ENCODE measurements at places on chromosomes 1 and 21.

DNA sequence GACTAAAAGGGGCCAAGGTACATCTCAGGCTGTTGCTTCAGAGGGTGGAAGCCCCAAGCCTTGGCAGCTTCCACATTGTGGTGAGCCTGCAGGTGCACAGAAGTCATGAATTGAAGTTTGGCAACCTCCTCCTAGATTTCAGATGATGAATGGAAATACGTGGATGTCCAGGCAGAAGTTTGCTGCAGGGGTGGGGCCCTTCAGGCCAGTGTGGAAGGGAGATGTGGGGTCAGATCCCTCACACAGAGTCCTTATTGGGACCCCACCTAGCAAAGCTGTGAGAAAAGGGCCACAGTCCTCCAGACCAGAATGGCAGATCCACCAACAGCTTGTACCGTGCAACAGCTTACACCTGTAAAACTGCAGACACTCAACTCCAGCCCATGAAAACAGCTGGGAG lies 67.4 kb upstream of the PTGS2 start:
- H3K27ac ChIP-seq = no peak overlapping the region
- DNase-seq = no peak
- H3K27me3 ChIP-seq = no peaks in the 10 kb centered on the region

DNA sequence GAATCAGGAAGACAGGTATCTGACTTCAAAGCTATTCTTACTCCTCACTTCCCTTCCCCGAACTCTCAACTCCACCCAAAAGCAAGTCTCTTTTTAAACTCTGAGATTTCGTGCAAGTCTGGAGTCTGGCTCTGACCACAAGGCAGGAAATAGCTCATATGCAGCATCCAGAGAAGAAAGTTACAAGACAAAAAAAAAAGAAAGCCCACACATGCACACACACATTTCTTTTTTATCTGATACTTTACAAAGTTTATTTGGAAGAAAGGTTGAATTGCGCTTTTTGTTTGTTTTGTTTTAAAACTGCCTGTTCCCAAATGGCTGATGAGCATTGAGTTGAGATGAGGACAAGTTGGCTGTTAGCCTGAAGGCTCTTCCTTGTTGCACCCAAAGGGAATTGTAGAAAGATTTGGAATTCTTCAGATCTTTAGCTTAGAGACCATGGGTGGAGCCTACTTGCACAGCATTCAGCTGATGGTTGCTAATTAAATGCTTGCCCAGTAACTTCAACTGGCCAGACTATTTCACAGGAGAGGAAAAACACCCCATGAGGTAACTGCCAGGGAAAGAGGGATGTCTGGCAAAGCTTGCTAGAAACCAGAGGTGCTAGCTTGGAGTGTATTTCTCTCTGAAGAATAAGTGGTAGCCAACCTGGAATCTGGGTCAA lies 490.3 kb downstream of the TTLL7 start:
- peak; percentile 20 for DNase-seq
- H3K36me3 ChIP-seq = no peaks in the 10 kb centered on the region
- peaks cover 5% of the 10 kb centered on the region for H3K4me1 ChIP-seq
- no peaks in the 10 kb centered on the region for H3K27me3 ChIP-seq
- H3K4me3 ChIP-seq = no peak overlapping the region

DNA sequence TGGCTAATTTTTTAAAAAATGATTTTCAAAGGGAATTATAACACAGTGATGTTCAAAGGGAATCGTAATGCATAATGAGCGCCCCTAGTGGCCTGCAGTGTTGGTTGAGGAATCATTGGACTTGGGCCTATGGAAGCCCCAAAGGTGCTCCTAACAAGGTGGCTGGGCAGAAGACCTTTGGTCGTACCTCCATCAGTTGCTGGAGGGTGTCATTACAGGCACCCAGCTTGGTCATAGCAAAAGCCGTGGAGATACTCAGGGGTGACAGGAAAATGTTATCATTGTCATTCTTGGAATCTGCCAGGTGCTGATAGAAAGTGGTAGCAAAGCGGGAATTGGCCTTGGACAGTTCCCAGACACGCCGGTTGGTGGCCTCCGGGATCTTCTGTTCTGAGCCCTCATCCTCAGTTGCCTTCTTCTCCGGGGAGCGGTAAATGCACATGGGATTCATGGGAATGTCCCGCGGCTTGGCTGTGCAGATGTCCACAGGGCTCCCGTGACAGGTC lies 2.7 kb downstream of the SERPINC1 start:
- no peaks in the 10 kb centered on the region for H3K27me3 ChIP-seq
- no peaks in the 10 kb centered on the region for H3K36me3 ChIP-seq
- no peak overlapping the region for H3K27ac ChIP-seq
- H3K4me3 ChIP-seq = no peak overlapping the region

DNA sequence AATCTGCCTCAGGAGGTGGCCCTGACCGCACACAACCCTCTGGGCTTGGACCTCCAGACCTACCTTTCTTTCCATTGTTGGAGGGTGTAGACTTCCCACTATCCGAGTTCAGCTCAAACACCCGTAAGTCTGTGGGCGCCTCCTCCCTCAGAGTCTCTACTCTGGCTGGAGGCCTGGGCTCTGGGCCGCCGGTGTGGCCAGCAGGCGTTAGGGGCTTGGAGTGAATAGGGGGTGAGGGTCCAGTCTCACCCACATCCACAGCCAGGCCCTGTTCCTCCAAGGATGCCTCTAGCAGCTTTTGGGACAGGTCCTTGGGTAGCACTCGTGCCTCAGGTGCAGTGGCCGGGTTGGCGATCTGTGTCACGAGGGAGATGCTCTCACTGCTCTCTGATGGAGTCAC lies 13.9 kb downstream of the TSSK3 start:
- no peak overlapping the region for H3K4me3 ChIP-seq
- no peaks in the 10 kb centered on the region for H3K27me3 ChIP-seq
- H3K4me1 ChIP-seq = peaks cover 9% of the 10 kb centered on the region
- H3K27ac ChIP-seq = no peak overlapping the region
- no peak for DNase-seq
- peaks cover 88% of the 10 kb centered on the region for H3K36me3 ChIP-seq

DNA sequence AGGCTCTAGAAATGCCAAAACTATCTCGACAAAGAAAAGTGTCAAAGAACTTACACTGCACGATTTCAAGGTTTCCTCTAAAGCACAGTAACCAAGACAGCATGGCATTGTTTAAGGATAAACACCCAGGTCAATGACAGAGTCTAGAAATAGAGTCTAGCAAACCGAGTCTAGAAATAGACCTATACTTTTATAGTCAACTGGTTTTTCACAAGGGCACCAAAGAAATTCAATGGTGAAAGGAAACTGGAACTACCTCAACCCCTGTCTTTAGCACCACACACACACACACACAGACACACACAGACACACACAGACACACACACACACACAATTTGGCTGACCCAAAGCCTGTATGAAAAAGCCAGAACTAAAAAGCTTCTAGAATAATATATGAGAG lies 67.1 kb upstream of the PGBD5 start:
- no peaks in the 10 kb centered on the region for H3K4me1 ChIP-seq
- DNase-seq = no peak
- H3K27me3 ChIP-seq = no peaks in the 10 kb centered on the region

GRCh38 chr1:209387271-209387968 lies 196.1 kb upstream of the CAMK1G start:
- H3K4me1 ChIP-seq = no peaks in the 10 kb centered on the region
- no peaks in the 10 kb centered on the region for H3K27me3 ChIP-seq
- no peak for DNase-seq

DNA sequence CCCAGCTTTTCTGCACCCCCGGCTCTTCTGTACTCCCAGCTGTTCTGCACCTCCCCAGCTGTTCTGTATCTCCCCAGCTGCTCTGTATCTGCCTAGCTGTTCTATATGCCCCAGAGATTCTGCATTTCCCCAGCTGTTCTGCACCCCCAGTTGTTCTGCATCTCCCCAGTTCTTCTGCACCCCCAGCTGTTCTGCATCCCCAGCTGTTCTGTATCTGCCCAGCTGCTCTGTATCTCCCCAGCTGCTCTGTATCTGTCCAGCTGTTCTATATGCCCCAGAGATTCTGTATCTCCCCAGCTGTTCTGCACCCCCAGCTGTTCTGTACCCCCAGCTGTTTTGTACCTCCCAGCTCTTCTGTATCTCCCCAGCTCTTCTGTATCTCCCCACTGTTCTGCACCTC lies 41.1 kb downstream of the UMODL1 start:
- H3K4me3 ChIP-seq = no peak overlapping the region
- no peak overlapping the region for H3K27ac ChIP-seq
- H3K4me1 ChIP-seq = peaks cover 8% of the 10 kb centered on the region
- no peaks in the 10 kb centered on the region for H3K27me3 ChIP-seq

DNA sequence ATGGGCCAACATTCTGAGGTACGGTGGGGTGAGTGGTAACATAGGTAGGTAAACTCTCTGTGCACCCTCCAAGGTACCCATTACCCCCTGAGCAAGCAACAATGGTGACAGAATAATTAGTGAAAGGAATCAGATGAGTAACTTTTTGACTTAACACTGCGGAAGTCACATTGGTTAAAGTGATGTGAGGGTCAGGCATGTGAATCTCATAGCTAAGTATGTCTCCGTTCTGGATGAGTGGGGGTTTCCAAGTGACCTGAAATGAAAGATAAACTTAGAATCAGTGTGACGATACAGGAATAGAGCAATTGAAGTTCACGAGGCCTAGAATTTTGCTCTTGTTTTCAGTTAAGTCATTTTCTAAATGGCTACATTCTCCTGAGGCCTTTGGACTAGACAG lies 311.7 kb downstream of the KCTD3 start:
- no peak overlapping the region for H3K27ac ChIP-seq
- DNase-seq = no peak
- H3K36me3 ChIP-seq = no peaks in the 10 kb centered on the region
- no peaks in the 10 kb centered on the region for H3K27me3 ChIP-seq

GRCh38 chr21:42310411-42311001 lies 4.7 kb downstream of the TFF3 start:
- DNase-seq = no peak
- H3K27ac ChIP-seq = no peak overlapping the region
- H3K36me3 ChIP-seq = no peaks in the 10 kb centered on the region
- peaks cover 57% of the 10 kb centered on the region for H3K4me1 ChIP-seq
- peaks cover 2% of the 10 kb centered on the region for H3K27me3 ChIP-seq
- H3K4me3 ChIP-seq = no peak overlapping the region

- H3K27ac ChIP-seq = no peak overlapping the region
- H3K4me3 ChIP-seq = no peak overlapping the region
- no peaks in the 10 kb centered on the region for H3K36me3 ChIP-seq
- H3K4me1 ChIP-seq = no peaks in the 10 kb centered on the region
- no peaks in the 10 kb centered on the region for H3K27me3 ChIP-seq
- DNase-seq = no peak
Observed at GRCh38 chr1:36624466-36624865, 141.8 kb upstream of the CSF3R start.

DNA sequence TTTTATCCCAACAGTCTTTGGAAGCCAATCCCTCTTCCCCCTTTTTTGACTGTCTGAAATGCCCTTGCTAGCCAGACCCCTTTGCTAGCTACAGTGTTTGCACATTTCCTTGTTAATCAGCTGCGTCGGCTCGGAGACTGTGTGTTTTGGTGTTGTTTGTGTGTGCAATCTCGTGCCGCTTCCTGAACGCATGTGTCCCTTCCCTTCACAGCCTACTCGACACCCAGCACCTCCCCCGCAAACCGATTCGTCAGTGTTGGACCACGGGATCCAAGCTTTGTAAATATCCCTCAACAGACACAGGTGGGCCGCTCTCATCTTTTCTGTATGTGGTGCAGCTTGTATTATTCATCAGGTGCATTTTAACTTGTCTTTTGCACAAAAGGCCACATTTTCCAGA lies 298.7 kb downstream of the TM2D1 start:
- no peak overlapping the region for H3K27ac ChIP-seq
- no peaks in the 10 kb centered on the region for H3K4me1 ChIP-seq
- H3K4me3 ChIP-seq = no peak overlapping the region
- H3K36me3 ChIP-seq = no peaks in the 10 kb centered on the region

DNA sequence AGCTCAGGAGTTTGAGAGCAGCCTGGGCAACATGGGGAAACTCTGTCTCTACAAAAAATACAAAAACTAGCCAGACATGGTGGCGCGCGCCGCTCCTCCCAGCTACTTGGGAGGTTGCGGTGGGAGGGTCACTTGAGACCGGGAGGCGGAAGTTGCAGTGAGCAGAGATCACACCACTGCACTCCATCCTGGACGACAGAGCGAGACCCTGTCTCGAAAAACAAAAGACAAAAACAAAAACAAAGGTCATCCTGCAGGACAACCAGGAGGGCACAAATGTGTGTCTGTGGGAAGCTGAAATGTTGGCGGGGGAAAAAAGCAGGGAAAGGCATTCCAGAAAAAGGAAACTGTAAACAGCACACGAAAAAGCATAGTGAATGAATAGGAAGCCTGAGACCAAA lies 104.1 kb upstream of the HNRNPU start:
- no peaks in the 10 kb centered on the region for H3K27me3 ChIP-seq
- no peaks in the 10 kb centered on the region for H3K36me3 ChIP-seq
- DNase-seq = no peak
- H3K4me1 ChIP-seq = peaks cover 4% of the 10 kb centered on the region
- H3K27ac ChIP-seq = no peak overlapping the region
- no peak overlapping the region for H3K4me3 ChIP-seq

- H3K27me3 ChIP-seq = no peaks in the 10 kb centered on the region
- DNase-seq = no peak
- no peaks in the 10 kb centered on the region for H3K36me3 ChIP-seq
- no peak overlapping the region for H3K27ac ChIP-seq
- H3K4me3 ChIP-seq = no peak overlapping the region
- H3K4me1 ChIP-seq = peaks cover 64% of the 10 kb centered on the region
Observed at GRCh38 chr1:232900818-232901217, 49.6 kb upstream of the NTPCR start.

DNA sequence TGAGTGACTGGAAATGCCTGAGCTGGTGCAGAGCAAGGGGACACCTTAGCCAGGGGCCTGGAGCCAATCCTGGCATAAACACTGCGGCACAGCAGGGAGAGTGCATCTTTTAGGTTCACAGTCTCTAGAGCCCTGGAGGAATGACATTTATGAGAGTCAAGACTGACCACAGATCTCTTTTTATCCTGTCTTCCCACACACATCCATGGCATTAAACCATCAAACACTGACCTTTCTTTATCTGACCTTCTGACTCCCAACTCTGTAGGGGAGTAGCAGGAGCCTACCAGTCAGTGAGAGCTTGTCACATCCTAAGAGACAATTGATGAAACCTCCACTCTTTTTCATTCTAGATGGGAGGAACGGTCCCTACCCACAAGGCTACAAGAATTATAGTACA lies 7.9 kb downstream of the CD34 start:
- no peak for DNase-seq
- no peak overlapping the region for H3K27ac ChIP-seq
- no peaks in the 10 kb centered on the region for H3K27me3 ChIP-seq
- no peaks in the 10 kb centered on the region for H3K36me3 ChIP-seq

GRCh38 chr1:77089756-77090155 lies 129.5 kb downstream of the PIGK start:
- no peaks in the 10 kb centered on the region for H3K4me1 ChIP-seq
- DNase-seq = no peak
- no peaks in the 10 kb centered on the region for H3K27me3 ChIP-seq
- H3K4me3 ChIP-seq = no peak overlapping the region
- H3K27ac ChIP-seq = no peak overlapping the region

- no peak overlapping the region for H3K27ac ChIP-seq
- DNase-seq = no peak
- H3K4me1 ChIP-seq = no peaks in the 10 kb centered on the region
- no peaks in the 10 kb centered on the region for H3K36me3 ChIP-seq
Observed at GRCh38 chr1:77487631-77488030, 194.8 kb downstream of the ZZZ3 start.

GRCh38 chr1:242692988-242693387 lies 168.5 kb upstream of the PLD5 start:
- H3K4me3 ChIP-seq = no peak overlapping the region
- no peaks in the 10 kb centered on the region for H3K4me1 ChIP-seq
- H3K36me3 ChIP-seq = no peaks in the 10 kb centered on the region
- no peaks in the 10 kb centered on the region for H3K27me3 ChIP-seq
- no peak overlapping the region for H3K27ac ChIP-seq
- no peak for DNase-seq

All from thymus (tissue), 14 donors.